ENCODE measurements at places on chromosomes 1 and 21.

GRCh38 chr1:229006121-229006870 is 264.6 kb upstream of the RAB4A start:
- no peak for DNase-seq

- DNase-seq, result no peak
These were observed 17.5 kb upstream of the RAB4A start for GRCh38 chr1:229253151-229253974.

DNA sequence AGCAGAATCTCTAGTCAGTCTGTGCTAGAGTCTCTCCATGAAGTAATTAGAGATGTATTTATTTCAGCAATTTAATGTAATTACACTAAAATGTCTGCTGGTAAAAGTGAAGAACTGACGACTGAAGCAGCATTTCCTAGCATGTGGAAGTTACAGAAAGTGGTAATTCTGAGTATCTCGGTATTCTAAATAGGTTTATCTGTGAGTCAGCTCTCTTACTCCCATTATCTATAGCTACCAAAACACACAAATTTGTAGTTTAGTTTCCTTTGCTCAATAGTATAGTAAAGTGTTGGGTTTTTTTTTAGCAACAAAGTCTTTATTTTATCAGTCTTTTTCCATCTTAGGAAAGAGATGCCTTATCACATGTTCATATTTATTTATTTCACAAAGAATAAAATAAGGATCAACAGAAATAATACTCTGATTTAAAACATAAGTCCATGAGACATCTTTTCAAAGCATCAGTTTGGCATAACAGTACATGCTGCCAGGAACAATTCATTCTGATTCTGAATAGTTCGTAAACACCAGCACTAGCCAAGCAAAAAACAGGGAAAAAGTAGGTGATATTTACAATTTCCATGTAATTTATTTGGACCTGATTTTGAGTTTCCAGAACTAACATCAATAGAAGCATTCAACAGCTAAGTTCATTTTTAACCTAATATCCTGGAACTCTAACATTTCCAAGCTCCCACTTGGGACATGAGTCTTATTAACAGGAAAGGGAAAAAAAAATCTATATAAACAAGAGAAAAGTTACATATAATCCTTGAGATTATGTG is 76.3 kb downstream of the KCNT2 start:
- no peak for DNase-seq

DNA sequence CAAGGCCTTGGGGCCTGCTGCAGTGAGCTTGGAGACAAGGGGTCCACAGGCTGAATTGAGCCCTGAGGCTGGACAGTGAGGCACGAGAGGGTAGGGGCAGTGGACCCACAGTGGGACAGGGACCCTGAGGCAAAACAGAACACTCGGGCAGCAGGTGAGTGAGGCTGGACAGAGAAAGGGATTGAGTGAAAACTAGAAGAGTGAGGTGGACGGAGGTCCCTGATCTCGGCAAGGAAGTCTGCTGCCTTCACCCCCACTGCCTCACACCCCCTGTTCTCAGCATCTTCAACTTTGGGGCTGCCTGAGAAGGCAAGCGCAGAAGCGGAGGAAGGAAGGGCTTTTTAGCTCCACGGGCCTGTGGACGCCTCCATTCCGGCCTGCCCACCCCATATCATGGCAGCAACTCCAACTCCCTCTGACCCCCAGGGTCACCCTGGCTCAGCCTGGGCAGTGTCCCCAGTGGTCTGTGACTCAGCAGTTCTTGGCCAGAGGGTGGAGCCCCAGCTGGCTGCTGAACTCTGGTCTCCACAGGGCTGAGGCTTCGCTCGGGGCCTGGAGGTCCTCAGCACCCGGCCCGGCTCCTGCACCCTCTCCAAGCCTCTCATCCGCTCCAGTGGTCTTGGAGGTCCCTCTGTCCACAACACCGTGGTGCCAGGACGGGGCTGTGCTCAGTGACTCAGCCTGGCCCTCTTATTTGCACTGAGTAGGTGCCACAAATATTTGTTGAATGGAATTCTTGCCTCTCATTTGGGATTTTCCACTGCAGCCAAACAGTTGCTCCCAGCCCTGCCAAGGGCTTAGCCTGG is 60.0 kb upstream of the EPS8L3 start:
- no peak for DNase-seq

DNA sequence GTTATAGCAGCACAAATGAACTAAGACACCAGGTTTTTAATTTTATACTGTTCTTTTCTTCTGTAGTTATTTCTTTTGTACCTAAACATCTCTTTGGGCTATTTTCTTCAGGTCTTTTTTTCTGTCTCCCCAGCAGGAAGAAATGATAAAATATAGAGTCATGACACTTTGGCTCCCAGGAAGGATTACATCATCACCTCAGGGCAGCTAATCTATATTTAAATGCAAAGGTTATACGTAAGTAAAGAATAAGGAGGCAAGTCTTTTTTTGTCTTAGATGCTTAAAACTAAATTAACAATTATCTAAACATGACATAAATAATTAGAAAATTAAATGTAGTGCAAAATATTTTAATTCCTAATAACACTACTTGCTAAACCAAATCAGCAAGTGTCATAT is 57.0 kb downstream of the WARS2 start:
- DNase-seq, result no peak

DNA sequence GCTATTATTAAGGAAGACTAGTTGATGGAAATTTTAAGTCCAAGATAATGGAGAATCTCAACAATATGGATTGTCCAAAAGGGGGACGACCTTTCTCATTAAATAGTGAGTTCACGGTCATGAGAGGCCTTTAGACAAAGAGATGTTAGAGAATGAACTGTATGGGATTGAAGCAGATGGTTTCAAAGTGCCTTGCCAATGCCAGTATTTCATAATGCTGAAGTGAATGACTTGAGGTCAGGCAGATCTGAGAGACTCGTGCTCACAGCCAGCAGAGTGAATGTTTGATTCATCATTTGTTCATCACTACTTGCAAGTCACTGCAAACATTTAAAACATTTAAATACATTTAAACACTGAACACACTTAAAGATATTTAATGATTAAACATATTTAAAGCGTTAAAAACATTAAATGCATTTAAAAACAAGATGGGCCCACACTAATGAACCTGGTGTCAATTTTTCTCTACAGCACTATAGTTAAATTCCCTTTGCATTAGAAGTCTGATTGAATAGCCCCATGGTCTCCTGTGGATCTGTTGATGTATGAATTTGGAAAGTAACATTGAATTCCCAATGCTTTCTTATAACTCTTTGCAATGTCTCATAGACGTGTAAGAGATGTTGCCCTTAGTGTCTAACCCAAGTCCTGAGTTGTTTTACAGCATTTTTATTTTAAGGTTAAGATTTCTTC is 80.7 kb downstream of the TGFB2 start:
- no peak for DNase-seq

DNA sequence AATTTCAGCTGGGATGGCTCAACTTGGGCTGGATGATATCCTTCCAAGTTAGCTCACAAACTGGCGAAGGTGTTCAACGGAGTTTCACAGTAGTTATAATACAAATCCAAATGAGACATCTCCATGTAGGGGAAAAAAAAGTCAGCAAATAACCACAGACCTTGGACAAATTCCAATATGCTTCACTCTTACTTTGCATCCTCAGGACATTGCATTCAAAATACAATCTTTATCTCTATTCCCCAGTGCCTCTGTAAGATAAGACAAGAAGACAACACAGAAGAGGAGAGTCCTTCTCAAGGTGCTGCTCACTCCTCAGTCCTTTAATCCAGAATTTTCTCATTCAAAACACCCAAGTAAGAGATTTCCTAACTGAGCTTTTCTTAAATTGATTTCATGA is 1797.7 kb downstream of the MRPL39 start:
- no peak for DNase-seq

DNA sequence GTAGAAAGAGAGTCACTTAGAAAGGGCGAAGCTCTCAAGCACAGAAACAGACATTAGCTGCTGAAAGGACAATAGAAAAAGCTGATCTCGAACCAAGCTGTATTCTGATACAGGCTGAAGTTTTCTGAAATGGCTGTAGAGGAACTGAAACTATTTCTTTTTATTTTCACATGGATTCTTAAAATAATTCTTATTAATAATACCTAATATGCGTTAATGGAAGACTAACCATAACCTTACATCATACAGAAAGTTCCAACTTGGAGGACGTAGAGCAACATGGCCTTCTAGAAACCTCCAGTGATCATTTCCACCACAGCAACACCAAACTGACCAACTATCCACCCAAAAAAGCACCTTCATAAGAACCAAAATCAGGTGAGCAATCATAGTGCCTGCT is 52.8 kb upstream of the ACADM start:
- DNase-seq, result no peak

DNA sequence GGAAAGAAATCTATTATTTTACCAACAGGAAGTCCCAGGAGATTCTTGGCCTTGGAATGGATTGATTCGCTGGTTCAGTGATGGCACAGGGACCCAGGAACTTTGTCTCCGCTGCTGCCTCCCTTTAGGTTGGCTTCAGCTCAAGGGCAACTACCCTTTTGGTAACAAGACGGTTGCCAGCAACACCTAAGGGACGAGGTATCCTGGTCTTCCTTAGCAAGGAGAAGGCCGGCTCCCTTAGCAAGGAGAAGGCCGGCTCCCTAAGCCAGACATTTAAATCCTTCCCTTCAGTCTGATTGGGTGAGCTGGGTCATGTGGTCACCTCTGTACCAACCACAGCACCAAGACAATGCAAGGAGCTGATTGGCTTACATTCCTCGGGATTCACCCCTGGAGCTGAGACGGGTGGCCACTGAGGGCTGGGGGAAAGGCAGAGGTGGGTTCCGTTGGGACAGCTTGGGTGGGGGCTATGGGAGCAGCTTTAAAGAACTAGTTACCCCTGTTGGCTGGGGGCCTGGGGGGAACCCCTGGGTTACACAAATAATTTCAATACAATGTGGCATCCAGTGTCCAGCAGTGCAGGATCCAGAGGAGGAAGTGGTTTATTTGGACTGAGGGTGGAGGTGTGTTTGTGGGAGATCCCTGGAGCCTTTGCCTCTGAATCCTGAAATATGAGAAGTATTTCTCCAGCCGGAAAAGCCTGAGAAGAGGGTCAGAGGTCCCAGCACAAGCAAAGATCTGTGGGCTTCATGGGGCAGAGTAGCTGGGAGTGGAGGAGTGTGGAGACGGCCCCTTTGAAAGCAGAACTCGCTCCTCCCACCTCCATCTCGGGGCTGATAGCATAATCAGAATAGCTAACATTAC is 20.7 kb upstream of the CLIC4 start:
- DNase-seq, result no peak

GRCh38 chr1:200346700-200347099 is 63.1 kb downstream of the ZNF281 start:
- no peak for DNase-seq

GRCh38 chr21:42088658-42089057 is 17.5 kb downstream of the UMODL1 start:
- no peak for DNase-seq

DNA sequence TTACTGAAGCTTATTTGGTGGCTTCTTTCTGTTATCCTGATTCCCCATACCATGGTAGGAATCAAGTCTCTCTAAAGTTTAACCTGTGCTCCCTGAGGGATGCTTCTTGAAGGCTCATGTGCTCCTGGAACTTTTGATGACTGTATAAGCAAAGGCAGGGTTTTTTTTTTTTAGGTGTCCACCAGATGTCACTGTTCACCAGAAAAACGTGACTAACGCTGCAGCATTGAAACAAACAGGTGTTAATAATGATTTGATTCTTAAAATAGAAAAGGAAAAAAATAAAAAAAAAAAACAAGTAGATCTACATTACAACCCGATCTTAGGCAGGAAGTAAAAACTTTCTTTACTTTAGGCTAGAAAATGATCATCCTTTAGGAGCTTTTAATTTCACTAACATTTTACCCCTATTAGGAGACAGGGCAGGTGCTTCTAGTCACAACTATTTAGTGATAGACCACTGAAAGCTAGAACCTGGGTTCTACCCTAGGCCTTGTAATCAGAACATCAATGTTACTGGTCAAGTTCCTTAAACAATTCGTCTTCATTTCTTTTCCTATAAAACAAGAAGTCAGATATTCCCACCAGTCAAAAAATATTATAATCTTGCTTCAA is 223.0 kb downstream of the PLA2G4A start:
- DNase-seq, result no peak

DNA sequence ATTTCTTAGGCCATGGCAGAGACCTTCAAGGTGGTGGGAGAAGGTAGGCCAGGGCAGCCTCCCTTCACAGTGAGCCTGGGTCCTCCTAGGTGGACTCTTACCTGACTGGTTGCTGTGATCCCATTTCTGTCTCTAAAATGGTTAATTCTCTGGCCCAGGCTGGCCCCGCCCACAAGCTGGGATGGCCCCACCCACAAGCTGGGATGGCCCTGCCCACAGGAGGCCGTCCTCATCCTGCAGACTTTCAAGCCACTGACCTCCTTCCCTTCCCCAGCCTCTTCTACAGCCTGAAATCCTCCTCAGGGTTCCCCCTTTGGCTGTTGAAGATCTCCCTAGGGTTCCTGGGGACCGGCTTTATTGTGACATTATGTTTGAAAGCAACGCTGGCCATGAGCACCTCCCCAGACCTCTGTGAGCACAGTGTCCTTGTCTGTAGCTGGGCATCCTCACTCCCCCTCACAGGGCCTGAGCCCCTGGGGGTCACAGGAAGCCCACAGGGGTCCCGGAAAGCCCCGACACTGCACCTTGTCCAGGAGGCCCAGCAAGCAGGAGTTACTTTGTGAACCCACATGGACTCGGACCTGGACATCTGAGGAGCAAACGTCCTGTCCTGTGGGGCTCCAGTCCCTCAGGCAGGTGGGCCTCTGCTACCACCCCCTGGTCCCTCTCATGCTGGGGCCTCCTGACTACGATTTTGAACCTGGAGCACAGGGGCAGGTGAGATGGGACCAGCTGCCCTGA is 621.7 kb downstream of the MATN1 start:
- no peak for DNase-seq

DNA sequence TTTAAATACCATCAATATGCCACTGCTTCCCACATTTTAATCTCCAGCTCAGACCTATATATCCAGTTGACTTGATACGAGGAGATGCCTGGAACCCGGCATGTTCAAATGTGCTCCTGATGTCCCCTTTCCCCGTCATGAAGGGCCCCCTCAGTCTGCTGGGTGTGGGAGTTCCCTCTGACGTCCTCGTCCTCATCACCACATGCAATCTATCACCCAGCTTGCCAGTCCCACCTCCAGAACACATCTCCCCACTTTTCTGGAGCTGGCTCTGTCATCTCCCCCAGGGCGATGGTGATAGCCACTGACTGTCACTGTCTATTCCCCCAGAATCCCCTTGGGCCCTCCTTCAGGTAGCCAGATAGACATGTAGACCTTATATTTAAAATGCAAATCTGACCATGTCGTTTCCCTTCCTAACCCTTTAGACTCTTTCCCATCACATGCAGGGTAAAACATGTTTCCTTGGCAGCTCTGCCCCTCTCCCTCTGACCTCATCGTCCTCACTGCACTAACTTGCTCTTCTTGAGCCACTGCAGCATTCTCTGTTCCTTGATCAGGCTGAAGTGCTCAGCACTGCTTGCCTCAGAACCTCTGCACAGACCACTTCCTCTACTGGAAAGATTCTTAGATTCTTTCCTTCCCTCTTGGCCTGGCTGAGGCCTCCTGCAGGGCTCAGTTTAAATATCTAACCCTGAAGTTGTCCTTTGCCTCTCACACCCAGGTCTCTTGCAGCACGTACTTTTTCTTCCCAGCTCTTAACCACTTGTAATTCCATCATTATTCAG is 7.4 kb downstream of the AZIN2 start:
- no peak for DNase-seq
